ENCODE measurements at places on chromosomes 12 and 14. TPM values are rescaled to one million over a fixed set of nuclear protein-coding genes. Genes with fewer than 3 reads are reported as not detected.
A peak's percentile ranks its signal among the peaks of the same experiment; 100 is the strongest.

The LMBR1L gene
- 65.0 TPM for polyA plus RNA-seq

The ADIPOR2 gene
- polyA plus RNA-seq, result 46.1 TPM

The CARMIL3 gene
- 2.3 TPM for polyA plus RNA-seq

The ERP29 gene
- polyA plus RNA-seq, result 150 TPM

The EML1 gene
- 38.0 TPM for polyA plus RNA-seq

The OTOGL gene
- 1.0 TPM for polyA plus RNA-seq

The RNASE11 gene
- polyA plus RNA-seq, result not detected

The FAM181A gene
- polyA plus RNA-seq, result not detected

The ADCY6 gene
- 83.5 TPM for polyA plus RNA-seq

The FAR2 gene
- polyA plus RNA-seq, result 48.0 TPM

The HOXC5 gene
- polyA plus RNA-seq, result 2.1 TPM

The PPP1R3E gene
- polyA plus RNA-seq, result 24.5 TPM

GRCh38 chr14:90820958-90821357 lies 4.7 kb upstream of the TTC7B start:
- no peak for DNase-seq

GRCh38 chr14:37559386-37559785 lies 35.7 kb downstream of the FOXA1 start:
- DNase-seq, result no peak

GRCh38 chr12:23621900-23622299 lies 327.6 kb downstream of the SOX5 start:
- DNase-seq, result peak; percentile 34

- no peak for DNase-seq
Observed at GRCh38 chr12:108516511-108517275, 1.6 kb downstream of the FICD start.

GRCh38 chr12:24083838-24084237 lies 134.4 kb upstream of the SOX5 start:
- DNase-seq, result no peak

GRCh38 chr12:76914102-76914859 lies 35.5 kb upstream of the CSRP2 start:
- DNase-seq, result no peak

DNA sequence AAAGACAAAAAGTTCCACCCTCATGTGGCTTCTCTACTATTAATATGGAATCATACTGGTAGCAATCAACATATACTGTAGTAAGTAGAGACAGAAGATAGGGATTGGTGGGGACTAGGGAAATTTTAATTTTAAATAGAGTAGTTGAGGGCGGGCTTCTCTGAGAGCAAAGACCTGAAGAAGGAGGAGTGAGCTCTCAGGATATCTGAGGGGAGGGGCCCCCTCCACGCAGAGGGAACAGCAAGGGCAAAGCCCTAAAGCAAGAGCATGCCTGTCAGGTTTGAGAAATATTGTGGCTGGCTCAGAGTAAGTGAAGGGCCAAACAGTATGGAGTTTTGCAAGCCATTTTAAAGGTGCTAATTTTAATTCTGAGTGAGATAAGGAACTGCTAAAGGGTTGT lies 64.3 kb downstream of the PCNX1 start:
- no peak for DNase-seq

- DNase-seq, result no peak
Observed at GRCh38 chr12:93855261-93855660, 178.1 kb downstream of the CRADD start.

- DNase-seq, result no peak
Observed at GRCh38 chr14:60648934-60649874, at the start of gene SIX1. SIX1 (minus strand) TSS chr14:60649477; CDS start chr14:60649189, 288 bp downstream.

DNA sequence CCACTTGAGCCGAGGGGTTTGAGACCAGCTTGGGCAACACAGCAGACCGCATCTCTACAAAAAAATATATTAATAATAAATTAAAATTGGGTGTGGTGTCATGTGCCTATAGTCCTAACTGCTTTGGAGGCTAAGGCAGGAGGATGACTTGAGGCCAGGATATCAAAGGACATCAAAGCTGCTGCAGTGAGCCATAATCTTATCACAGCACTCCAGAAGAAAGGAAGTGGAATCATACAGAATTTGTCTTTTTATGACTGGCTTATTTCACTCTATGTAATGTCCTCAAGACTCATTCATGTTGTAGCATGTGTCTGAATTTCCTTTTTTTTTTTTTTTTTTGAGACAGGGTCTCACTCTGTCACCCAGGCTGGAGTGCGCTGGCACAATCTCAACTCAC lies 43.9 kb upstream of the NUDT4 start:
- no peak for DNase-seq

DNA sequence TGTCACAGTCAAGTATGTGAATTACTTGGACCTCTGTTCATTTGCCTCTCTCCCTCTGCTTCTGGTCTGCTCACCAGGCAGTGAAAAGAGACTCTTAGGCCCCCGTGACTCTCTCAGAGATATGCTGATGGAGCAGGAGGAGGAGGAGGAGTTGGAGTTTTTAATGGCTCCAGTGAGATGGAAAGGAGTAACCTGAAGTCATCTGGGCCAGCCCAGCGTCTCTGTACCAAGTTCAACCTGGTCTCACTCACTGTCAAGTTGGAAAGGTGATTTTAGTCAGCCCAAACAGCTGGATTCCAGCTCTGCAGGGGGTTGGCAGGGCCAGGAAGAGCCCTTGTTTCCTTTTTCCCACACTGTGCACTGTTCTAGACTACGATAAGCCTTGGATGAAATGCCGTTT lies 48.6 kb downstream of the SH2B3 start:
- no peak for DNase-seq

GRCh38 chr12:96400631-96401075 lies 414 bp upstream of the CDK17 start:
- DNase-seq, result no peak

GRCh38 chr14:23831596-23831995 lies 122.0 kb upstream of the DHRS4 start:
- no peak for DNase-seq

DNA sequence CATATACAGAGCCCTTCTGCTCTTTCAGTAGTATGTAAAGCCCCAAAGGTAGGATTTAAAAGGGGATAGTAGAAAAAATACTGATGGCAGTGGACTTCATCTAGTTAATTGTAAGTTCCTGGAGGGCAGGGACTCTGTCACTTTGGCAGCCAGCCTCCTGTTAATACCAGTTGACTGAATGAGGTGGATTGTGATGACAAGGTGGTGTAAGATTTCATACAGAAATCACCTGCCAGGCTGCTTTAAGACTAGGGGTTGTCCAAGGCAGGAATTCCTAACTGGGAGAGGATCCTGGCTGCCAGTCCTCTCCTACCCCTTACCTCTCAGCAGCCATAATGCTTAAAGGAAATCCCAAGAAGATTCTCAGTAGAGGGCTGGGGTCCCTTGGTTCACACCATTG lies 7.3 kb downstream of the DYRK2 start:
- no peak for DNase-seq

- DNase-seq, result no peak
Observed at GRCh38 chr12:42208574-42208973, 29.5 kb downstream of the YAF2 start.

GRCh38 chr12:49936925-49937324 lies 13.6 kb upstream of the AQP2 start:
- no peak for DNase-seq

GRCh38 chr14:60647081-60647836 lies 2.0 kb downstream of the SIX1 start:
- DNase-seq, result no peak

- no peak for DNase-seq
Observed at GRCh38 chr14:98725191-98725590, 546.8 kb downstream of the BCL11B start.

DNA sequence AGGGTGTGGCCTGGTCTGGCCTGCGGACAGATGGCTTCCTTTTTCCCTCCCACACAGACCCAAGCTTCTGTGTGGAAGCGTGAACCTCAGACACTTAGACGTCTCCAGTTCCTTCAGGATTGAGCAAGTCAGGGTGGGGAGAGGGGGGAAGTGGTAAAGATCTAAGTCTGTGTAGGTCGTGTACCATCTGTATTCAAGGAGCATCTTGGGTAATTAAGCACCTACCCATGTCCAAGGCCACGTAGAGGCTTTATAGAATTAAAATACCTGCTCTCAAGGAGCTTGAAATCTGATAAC lies 1.7 kb downstream of the AVIL start:
- no peak for DNase-seq
